ENCODE measurements at places on chromosomes 1 and 21. TPM values are rescaled to one million over a fixed set of nuclear protein-coding genes. Genes with fewer than 3 reads are reported as not detected.
A peak's percentile ranks its signal among the peaks of the same experiment; 100 is the strongest.

DNA sequence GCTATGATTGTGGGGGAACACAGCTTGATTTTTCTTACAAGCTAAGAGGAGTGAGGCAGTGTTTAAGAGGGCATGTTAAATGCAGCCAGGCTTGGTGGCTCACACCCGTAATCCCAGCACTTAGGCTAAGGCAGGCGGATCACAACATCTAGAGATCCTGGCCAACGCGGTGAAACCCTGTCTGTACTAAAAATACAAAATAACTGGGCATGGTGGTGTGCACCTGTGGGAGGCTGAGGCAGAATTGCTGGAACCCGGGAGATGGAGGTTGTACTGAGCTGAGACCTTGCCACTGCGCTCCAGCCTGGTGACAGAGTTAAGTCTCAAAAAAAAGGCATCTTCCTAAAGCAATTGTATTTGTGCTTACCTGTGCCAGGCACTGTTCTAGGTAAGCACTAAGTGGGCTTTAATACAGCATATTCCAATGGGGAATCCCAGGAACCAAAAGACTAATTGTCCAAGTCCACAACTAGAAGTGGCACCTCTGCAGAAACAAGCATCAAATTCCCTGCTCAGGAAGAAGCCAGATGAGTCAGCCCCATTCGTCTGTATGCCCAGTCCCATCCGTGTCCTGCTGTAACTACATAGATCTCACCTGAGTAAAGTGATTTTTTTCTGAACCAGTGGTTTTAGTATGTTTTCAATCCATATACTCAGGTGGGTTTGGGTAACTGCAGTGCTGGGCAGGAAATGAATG is 4.6 kb downstream of the RCC1 start:
- peak; percentile 49 for DNase-seq

DNA sequence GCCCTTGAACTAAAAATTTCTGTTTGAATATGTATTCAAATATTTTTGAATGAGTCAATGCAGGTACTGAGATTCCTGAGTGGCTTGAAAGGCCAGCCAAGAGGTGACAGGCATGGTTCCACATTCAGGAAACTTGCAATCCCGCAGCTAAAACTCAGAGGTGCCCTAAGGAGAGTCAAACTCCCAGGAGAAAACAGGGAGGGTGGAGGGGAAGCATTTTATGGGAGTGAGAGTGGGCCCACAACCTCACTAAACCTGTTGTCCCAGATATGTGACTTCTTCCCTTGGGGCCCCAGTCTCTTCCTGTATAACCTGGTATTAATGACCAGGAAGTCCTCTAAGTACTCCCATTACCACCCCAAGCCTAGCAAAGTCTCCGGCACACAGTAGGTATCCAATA is 189.6 kb downstream of the PLPP3 start:
- no peak for DNase-seq

GRCh38 chr1:150464422-150464826 is 22.8 kb upstream of the TARS2 start:
- peak; percentile 73 for DNase-seq

DNA sequence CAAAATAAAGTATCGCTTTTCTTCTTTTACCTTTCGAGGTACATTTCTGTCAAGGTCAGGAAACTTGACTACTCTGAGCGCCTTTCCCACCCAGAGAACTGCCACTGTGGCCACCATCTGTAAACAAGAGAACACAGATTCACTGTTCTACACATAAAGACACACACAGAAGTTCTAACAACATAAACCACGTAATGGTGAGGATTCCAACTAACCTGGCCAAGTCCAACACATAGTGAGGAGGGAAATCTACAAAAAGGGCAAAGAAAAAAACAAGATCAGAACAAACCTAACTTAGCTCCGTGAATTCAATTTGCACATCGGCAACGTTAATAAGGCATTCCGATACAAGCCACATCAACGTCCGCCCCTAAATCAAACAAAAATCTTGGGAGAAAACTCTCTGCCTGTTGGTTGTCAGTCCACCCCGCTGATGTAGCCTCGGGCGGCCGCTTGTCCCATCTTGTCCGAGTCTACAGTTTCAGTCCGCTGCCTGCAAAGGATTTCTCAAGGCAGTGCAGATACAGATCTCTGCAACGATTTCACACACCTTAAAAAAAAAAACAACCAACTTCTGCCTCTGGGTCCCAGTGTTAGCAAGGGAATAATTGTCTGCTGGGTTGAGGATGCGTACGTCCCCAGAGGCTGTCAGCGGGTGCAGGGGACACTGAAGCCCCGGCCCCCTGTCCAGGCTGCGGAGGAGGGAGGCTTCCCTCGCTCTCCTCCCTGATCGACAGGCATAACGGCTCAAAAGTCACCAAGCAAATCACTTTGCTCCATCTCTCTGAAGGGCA is 1.0 kb downstream of the SLC35D1 start:
- DNase-seq, result peak; percentile 49

DNA sequence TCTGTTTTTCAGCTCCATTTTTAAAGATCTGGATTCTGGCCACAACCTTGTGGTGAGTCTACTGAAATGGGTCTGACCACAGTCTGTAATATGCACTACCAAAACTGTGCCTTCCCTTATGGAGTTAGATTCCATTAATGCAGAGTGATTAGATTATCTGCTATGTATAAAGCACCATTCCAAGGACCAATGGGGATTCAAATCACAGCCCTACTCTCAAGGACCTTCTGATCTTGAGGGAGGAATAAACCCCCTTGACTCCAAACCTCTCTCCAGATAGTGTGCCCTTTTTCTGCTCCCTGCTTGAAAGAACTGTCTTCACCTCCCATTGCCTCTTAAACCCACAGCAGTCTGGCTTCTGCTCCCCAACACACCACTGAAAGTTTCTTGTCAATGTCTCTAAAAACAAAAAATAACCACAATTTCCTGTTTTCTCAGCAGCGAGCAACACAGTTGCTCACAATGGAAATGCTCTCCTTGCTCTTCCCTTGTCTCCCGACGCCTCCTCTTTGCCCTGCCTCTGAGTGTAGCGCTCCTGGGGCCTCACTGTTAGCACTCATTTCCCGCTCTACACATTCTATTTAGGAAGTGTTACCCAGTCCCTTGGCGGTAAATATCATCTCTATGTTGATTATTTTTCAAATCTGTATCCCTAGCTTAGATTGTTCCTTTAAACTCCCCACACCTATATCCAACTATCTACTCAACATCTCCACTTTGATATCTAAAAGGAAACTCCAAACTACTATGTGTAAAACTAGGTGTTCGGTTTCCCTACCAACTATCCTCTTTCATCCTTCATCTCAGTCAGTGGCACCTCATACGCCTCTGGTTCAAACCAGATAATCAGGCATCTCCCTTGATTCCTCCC is 13.6 kb downstream of the PCNX2 start:
- peak; percentile 65 for DNase-seq

GRCh38 chr1:116288201-116288598 is 84.8 kb upstream of the ATP1A1 start:
- DNase-seq, result no peak

GRCh38 chr1:240833075-240833474 is 221.1 kb upstream of the GREM2 start:
- DNase-seq, result no peak

DNA sequence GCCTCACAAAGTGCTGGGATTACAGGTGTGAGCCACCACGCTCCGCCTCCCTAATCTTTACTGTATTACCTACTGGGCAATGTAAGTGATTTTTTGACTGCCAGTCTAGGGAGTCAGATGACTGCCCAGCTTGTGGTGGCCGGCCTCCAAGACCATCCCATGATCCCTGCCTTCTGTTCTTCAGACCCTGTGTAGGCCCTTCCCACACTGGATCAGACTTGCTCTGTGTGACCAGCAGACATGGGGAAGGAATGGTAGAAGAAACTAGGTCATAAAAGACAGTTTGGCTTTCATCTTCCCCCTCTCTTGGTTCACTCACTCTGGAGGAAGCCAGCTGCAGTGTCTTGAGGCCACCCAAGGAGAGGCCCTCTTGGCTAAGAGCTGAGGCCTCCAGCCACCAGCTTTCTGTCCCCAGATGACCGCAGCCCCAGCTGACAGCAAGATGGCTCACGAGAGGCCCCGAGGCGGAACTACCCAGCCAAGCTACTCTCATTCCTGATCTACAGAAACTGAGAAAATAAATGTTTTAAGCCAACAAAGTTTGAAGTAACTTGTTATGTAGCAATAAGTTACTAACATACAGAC is 14.5 kb upstream of the CBR3 start:
- no peak for DNase-seq

- DNase-seq, result no peak
These were observed 44.0 kb downstream of the EIF2D start for GRCh38 chr1:206568256-206568655.

DNA sequence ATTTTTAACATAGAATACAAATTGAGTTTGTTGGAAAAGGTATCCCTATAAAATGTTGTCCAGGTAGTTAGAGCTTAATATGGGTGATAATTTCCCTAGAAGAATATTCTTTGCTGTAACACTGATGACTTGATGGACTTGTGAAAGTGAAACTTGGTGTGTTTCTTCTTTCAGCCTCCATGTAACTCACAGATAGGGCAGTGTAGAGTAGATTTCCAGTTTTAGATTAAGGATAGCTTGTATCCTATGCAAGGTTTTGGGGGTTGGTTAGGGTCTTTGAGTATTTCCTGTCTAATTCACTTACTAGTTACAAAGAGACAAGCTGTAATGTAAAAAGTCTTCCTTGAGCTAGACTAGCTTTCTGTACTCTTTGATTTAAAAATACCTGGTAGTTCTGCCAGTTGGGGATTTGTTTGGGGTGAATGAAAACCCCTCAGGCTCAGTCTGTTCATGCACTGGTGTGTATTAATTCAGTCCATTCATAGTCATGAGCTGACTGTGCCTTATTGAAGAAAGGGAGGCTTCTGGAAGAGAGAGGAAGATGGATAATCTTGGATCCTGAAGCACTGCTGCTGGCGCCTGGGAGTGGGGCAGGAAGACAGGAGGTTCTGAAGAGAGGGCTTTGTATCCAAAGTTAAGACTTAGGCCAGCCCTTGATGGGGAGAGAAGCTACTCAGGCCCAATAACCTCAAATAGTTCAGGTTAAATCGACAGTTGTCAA is 83.6 kb downstream of the CAMTA1 start:
- DNase-seq, result no peak

EXOC8 gene
- 19.3 TPM for total RNA-seq

CD1D gene
- not detected for total RNA-seq

FAM72B gene
- total RNA-seq, result 5.6 TPM

All from fibroblast of the aortic adventitia (primary cell).